ENCODE measurements at places on chromosomes 5 and 9.

DNA sequence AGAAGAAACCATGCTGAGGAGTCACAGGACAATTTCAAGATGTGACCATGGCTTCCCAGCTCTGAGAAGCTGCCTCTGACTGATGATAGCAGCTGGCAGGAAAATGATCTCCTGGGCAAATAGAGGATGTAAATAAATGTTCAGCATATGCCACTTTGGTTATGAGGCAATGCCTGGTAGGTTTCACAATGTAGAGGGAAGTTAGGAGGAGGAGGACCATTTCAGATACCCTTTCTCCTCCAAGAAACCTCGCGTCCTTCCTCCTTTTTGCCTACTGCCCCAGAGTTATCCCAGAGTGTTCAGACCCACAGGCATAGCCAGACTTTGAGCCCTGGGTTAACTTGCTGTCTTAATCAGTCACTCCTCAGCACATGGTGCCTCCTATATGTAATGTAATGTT, 541.6 kb upstream of the DAP start:
- DNase-seq, result no peak

- no peak for DNase-seq
Observed at GRCh38 chr9:127255692-127256091, 8.9 kb upstream of the GARNL3 start.

GRCh38 chr9:91935805-91936514, 14.1 kb downstream of the ROR2 start:
- no peak for DNase-seq

- DNase-seq, result no peak
Observed at GRCh38 chr5:179825655-179826182, 5.0 kb downstream of the SQSTM1 start.

DNA sequence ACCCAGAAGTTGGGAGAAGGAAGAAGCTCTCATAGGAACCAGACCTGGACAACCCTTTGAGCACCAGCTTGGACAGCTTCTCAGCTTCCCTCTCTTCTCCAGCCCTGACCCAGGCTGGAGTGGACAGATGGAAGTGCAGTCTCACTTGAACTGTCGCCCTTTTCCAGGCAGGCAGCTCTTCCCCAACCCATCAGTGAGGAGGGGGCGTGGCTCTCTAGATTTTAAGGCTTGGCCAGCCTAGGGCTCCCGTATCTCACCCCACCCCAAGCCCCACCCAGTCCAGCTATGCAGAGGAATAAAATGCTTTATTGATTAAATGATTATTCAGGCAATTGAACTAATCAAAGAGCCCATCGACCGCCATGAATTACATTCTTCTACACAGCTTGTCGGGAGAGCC, 2.2 kb downstream of the PAX5 start:
- no peak for DNase-seq

- DNase-seq, result no peak
Observed at GRCh38 chr5:101338226-101338625, 435.1 kb upstream of the ST8SIA4 start.

DNA sequence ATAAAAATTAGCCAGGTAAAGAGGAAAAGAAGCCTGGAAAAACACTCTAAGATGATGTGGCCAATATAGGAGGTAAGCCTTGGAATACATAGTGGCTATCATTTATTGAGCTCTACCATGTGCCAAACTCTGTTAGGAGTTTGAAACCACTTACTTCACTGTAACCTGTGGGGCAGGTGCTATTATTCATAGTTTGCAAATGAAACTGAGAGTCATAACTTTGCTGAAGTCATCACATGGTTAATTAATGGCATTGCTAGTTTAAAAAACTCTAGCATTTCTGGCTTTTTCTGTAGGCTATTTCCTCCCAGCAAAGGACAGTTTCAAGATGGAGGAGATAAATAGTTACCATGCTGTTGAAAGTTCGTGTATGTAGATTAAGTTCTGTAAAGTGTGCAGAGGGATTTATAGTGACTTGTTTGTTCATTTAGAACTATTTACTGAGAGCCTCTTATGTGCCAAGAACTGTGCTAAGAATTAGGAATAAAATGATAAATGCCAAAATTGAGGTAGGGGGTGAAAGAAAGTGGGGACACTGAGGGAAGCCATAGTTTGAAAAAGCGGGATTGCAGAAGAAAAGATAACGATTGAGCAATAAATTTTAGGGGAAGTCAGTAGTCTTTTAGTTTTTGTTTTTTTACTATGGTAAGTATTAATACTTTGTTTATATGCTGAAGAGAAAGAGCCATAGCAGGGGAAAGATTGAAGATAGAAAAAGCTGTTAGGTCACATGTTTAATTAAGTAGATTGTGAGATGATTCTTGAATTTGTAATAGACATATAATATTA, 57.2 kb downstream of the WDR70 start:
- DNase-seq, result no peak

DNA sequence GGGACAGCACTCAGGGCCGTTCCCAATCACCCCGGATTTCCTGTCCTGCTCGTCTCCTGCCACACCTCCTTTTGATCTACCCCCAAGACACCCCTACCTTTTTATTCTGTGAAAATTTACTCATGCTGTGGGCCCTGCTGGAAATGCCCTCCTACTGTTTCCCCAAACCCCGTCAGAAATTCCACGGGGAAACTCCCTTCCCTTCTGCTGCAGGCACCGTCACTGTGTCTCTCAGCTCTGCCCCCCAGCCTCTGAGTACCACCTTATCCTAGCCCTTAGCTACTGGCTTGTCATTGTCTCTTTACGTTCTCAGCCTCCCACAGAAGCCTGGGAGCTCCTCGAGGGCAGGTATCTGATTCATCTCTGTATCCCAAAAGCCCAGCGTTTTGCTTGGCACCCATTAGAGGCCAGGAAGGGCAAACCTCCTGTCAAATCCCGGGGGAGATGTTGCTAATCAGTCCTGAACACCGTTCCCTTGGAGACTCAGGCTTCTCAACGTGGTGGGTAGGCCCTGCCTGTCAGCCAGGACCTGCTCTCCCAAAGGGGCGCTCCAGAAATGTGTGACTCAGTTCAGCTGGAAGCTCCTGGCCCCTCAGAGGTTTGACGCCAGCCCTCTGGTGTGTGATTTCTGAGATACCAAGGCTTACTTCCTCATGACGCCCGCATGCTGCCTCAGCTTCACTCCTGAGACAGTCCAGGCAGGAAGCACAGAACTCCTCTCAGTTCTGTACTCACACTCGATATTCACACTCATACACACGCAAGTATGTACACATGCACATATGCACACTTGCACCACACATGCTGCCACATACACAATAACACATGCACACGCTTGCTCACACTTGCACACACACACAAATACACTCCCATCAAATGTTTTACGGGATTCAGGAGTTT, 50.7 kb upstream of the GRHPR start:
- DNase-seq, result no peak

GRCh38 chr5:33423018-33423630, 17.6 kb upstream of the TARS1 start:
- DNase-seq, result no peak

DNA sequence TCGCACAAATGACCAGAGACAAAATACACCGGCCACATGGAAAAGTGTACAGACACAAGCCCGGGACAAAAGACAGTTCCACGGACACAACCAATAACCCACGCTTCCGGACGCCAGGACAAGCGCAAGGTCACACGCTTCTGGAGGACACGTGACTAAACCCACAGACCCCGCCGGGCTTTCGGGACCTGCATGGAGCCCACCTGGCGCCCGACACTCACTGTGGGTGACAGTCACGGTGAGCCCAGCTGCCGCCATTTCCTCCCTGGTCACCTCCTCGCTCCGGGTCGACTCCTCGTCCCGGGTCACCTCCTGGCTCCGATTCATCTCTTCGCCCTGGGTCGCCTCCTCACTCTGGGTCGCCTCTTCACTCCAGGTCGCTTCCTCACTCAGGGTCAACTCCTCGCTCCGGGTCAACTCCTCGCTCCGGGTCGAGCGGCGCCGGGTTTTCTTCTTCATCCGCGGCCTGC, 470 bp downstream of the BAG1 start:
- DNase-seq, result peak; percentile 66

GRCh38 chr5:95720094-95720786, 10.9 kb upstream of the RHOBTB3 start:
- DNase-seq, result no peak

DNA sequence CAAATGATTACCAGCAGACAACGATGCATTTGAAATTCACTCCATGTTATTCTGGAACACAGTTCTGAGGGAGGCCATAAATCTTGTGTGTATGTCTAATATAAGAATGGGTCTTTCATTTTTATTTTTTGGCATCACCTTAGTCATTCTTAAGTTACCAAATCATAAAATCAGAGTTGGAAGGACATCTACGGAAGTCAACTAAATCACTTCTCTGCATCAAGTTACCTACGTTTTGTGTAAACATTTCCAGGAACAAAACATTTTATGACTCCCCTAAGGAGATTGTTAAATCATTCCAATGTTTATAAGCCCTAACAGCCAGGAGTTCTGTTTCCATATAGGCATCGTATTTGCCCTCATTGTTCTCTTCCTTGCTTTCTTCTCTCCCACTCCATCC, 378.2 kb downstream of the FAM170A start:
- DNase-seq, result no peak

DNA sequence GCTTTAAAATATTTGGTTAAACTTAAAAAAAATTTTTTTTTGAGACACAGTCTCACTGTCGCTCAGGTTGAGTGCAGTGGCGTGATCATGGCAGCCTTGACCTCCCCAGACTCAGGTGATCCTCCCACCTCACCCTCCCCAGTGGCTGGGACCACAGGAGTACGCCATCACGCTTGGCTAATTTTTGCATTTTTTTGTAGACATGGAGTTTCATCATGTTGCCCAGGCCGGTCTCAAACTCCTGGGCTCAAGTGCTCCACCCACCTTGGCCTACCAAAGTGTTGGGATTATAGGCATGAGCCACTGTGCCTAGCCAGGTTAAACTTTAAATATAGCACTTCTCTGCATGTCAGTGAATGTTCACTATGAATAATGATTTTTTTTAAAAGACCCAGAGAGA, 224.5 kb upstream of the RFX3 start:
- no peak for DNase-seq

DNA sequence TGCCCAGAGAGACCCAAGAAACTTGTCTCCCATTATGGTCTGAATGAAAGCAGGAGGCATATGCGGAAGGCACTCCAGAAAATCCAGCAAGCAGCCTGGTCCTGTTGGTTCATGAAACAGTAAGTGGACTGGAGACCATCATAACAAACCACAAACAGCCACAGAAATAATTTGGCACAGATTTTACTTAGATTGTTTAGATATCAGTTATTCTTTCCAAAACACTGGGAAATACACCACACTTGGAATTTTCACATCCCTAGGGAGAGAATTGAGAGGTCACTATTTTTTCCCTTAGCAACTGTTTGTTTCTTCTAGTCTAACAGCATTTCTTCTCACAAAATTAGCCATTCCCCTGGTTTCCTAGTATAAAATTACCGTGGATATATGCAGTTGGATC, 300.8 kb downstream of the OSTF1 start:
- no peak for DNase-seq

DNA sequence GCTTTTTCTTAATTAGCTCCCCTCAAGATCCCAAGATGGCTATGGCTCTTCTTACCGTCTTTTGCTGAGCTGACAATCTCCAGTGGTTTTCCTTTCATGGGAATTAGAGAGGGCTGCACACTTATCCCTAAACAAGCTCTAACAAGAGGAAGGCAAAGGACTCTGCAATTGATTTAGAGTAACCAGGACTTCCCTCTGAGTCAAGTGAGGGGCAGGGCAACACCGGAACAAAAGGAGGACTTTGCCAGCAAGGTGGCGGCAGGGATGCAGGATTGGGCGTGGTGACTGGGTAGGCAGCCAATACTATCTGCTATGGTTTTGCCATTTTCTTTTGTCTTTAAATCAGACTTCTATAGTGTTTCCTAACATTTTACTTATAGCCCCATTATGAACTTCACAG, 9.8 kb downstream of the SLC44A1 start:
- DNase-seq, result no peak

DNA sequence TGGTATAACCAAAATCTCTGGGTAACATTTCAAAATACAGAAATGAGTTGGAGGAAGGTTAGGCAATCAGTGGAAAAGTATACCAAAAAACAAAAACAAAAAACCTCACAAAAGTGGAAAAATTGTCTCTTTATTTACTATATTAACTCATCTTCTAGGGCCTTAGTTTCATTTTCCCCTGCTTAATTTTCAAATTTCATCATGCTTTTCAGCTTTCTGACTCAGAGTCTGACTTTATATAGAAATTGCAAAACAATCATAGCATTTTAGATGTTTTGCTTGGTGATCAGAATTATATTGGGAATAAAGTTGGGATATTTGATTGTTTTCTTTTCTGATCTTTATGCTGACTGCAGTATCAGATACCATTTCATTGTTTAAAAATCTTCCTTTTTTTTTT, 257.0 kb upstream of the PRR16 start:
- DNase-seq, result no peak

DNA sequence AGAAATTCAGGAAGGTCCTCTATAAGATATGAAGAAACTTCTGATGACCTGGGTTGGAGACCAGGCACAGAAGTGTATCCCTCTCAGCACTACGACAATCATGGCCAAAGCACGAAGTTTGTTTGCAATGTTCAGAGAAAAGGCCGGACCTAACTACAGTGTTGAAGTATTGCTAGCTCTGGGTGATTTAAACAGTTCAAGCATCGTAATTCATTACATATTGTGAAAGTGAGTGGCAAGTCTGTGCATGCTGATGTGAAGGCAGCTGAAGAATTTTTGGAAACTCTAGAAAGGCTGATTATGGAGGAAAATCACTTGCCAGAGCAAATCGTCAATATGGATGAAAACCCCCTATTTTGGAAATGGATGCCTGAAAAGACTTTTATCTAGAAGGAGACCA, 67.2 kb upstream of the PANK3 start:
- DNase-seq, result no peak

DNA sequence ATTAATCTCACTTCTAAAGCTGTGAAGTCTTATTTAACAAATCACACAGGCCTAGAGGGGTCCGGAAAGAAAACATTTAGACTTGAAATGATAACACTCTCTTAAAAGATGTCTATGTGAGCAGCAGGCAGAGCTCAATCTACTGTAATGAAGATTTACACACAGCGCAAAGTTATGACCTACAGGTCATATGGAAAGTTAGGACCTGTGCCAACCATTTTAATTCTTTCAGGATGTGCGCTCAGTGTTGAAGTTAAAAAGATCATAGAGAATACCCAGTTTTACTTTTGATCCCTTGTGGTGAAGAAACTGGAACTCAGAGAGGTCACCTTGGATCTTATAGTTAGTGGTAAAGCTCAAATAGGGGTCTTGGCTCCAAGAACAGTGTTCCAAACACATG, 3.1 kb upstream of the CREBRF start:
- DNase-seq, result no peak

DNA sequence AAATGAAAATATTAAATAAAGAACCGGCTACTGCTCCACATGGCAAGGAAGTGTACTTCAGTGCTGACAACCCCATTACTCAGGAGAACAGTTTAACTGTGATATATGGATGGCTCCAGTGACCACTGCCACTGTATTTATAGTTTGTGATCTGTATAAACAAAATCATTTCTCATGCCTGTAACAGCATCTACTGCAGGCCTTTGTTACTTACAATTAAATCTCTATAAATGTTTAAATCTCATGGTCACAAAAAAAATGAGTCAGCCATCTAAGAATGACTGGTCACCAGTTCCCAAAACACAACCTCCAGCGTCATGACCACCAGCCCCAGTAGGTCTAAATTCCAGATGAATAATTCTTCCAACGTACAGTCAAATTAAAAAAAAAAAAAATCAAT, 24.6 kb downstream of the SERINC5 start:
- no peak for DNase-seq

Measured in activated T-cell treated with anti-CD3 and anti-CD28 coated beads, Interleukin-2, amount 50 U/mL, for 48 hours (primary cell).